Caudate nucleus (tissue), 63 donors: ENCODE measurements at places on chromosomes 5 and 9.

DNA sequence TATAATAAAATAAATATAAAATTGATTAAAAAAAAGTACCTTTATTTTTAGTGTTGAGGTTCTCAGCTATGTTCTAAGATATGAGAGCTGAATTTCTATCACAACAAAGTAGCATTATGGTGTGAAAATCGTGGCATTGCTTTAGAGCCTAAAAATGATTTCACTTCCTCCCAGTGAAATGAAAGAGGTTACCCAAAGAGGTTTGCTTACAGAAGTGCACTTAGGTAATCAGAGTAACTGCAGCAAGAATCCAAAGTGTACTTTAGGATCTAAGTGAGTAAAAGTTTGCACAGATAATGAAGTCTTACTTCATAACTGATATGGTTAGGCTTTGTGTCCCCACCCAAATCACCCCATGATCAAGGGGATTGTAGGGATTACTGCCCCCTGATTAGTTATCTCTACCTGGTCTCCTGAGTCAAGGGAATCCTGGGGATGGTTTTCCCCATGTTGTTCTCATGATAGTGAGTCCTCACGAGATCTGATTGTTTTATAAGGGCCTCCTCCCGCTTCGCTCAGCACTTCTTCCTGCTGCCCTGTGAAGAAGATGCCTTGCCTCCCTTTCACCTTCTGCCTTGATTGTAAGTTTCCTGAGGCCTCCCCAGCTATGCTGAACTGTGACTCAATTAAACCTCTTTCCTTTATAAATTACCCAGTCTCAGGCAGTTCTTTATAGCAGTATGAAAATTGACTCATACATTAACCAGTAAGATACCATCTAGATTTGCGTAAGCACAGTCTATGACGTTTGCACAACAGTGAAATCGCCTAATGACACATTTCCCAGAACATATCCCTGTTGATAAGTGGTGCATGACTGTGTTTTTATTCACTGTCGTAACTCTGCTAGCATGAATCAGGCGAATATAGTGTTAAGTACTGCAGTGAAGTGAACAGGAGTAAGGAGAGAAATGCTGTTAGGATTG, 40.3 kb upstream of the LRRC70 start:
- no peak for DNase-seq

- DNase-seq, result no peak
Observed at GRCh38 chr5:151643388-151643787, 43.3 kb downstream of the SPARC start.

DNA sequence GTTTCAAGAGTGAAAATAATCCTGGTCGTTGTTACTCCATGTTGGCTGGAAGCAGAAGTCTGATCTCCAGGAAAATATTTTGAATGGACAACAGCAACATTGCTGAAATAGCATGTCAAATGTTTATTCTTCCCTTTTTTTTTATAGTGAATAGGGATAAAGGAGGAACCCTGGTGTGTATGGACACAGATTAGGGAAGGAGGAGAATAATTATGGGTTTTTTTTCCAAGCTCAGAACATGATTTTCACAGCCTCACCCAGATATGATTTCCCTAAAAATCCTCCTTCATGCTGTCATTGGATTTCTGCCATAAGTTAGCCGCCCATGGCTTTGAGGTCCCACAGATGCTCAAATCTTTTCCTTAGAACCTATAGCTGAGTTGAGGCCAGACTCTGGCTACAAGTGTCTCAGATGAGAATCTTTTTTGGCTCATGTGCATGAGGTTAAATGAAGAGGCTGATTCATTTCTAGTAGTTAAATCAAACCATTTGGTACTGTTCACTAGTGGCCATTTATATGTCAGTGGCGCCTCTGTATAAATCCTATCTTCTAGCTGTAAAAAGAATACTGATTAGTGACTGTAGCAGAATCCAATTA, 65.5 kb upstream of the LIFR start:
- no peak for DNase-seq

GRCh38 chr5:14455814-14456321, 125.7 kb upstream of the OTULINL start:
- DNase-seq, result no peak

GRCh38 chr9:72251589-72251988, 102.3 kb downstream of the GDA start:
- no peak for DNase-seq

DNA sequence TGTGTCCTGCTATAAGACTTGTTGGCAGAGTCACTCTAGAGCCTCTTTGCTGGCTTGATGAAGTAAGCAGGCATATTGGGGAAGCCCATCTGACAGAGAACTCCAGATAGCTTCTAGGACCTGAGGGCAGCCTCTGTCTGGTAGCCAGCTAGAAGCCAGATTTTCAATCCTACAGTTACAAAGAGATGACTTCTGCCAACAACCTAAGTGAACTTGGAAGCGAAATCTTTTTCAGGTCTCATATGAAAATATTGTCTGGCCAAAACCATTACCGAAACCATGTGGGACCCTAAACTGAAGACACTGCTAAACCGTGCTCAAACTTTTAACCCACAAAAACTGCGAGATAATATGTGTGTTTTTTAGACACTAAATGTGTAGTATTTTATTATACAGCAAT, 140.9 kb downstream of the MRPS30 start:
- no peak for DNase-seq

GRCh38 chr5:38789134-38789533, 56.7 kb upstream of the OSMR start:
- DNase-seq, result no peak

- DNase-seq, result no peak
Observed at GRCh38 chr9:4327504-4328191, 27.8 kb upstream of the GLIS3 start.

DNA sequence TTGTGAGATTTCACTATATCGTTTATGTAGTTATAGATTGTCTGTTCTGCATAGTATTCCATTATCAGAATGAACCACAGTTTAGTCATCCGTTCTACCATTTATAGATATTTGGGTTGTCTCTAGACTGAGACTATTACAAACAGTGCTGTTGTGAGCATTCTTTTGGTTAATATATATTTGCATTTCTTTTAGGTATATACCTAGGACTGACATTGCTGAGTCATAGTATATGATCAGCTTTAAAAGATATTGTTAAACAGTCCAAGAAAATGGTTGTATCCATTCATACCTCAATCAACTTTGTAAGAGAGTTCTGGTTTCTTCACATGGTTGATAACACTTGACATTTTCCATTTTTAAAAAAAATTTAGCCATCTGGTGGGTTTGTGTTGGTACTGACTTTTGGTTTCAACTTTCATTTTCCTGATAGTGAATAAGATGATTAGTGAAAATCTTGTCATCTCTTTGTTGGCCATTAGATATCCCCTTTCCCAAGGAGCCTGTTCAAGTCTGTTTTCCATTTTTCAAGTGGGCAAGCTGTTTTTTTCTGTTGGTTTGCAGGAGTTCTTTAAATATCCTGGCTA, 22.9 kb upstream of the ADAM19 start:
- no peak for DNase-seq

DNA sequence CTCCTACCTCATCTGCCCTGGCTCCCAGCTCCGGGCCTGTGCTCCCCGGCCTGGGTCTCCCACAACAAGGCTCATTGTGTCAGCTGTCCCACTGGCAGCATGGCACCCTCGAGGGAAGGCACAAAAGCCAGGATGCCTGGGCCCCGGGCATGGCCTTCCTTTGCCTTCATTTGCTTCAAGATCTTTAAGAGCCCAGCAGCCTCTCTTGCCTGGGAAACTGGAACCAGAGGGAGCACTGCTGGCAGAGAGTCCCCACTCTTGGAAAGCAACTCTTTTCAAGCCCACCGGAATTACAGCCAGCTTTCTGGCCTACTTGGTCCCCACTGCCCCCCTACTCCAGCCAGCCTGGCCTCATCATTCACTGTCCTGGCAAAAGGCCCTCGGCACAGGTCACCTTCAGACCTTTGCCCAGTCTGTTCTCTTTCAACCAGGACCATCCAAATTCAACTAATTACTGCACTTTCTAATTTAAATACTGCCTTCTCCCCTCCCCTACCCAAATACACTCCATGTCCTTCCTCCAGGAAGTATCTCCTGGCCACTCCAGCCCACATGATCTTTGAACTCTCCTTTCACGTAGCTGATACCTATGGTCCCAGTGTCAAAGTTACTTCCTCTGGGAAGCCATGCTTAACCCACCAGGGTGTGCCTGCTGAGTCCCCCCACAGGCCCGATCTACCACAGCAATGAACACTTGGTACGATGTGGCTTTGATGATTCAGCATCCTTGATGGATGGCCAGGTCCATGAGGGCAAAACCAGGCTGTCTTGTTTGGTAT, 8.9 kb downstream of the ZER1 start:
- no peak for DNase-seq

GRCh38 chr5:1502046-1502736, 21.6 kb downstream of the LPCAT1 start:
- DNase-seq, result no peak

GRCh38 chr9:122234022-122234748, 5.4 kb upstream of the LHX6 start:
- no peak for DNase-seq

DNA sequence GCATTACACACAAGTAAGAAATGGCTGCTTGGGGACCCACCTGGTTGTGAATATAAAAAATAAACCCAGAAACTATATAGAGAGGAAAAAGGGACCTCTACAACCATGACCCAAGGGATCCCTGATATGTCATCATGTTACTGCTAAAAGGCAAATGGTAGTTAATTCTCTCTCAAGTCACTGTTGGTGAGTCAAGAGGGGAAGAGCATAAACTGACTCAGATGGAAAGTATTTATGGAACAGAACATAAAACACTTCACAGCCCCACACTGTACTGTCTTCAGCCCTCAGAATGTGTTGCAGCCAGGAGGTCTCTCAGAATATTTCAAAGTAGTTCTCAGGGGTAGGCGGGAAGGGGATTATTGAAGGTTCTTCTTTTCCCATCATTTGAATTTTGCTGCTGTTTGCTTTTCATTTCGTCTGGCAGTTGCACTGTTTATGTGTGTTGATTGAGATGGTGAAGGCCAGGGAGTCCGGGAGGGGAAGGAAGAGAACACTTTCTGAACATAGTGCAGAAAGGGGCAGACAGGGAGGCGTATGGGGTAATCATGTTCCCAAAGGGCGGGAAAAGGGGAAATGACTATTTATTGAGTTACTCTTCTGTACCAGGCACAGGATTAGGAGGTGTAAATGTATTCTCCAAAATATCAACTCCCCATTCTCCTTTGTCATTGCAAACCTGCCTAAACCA, 85.5 kb downstream of the TEK start:
- no peak for DNase-seq

GRCh38 chr9:87525546-87526303, 28.1 kb downstream of the DAPK1 start:
- DNase-seq, result no peak

- no peak for DNase-seq
Observed at GRCh38 chr9:107360098-107360497, 77.0 kb downstream of the RAD23B start.

- no peak for DNase-seq
Observed at GRCh38 chr5:110195288-110195687, 505.6 kb downstream of the MAN2A1 start.

DNA sequence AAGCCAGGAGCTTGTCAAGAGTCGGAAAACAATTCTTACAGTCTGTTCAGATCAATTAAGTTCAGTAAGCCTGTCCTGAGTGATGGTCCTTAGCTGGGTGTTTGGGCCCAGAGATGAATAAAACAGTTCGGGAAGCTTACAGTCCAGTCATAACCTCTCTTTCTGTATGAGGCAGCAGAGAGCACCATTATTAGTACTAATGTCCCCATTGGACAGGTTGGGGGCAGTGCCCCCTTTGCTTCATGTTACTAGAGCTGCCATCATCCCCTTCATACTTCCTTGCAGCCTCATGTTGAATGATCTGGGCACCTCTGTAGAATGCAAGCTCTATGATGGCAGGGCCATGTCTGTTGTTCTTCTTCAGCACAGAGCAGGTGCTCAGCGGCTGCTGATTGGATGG, 9.8 kb downstream of the DOCK2 start:
- DNase-seq, result no peak

GRCh38 chr5:39083968-39084367, 9.8 kb upstream of the RICTOR start:
- no peak for DNase-seq

DNA sequence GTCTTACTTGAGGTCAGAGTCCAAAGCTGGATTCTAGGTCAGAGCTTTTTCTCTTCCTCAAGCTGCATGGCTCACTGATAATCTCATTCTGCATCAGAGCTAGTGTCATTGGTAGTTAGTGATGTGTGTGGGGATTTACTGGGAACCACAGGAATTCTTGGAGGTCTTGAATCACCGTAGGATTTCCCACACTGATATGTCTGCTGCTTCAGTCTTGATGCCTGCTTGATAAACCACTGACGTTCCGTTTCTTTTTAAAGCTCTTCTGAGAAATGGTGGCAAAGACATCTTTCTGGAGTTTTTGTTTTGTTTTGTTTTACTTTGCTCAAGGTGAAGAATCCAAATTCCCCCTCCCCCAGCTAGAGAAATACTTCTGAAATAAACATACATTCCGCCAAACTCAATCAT, 1.2 kb upstream of the GARIN3 start:
- DNase-seq, result no peak

DNA sequence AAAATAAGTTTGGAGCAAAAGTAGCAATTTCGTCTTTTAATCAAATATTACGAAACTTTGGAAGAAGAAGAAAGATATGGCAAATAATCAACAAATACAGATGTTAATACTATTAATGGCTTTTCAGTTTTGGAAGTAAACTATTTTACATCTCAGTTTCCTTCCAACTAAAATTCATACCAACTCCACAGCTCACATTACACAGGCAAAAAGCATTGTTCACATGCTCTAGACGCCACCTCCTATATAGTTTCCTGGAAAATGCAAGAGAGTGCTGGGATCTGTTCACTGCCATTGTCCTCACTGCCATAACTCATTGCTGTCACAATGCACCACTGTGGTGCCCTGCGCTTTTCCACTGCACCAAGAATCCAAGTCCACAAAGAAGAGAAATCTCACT, 149.0 kb upstream of the FTMT start:
- no peak for DNase-seq

DNA sequence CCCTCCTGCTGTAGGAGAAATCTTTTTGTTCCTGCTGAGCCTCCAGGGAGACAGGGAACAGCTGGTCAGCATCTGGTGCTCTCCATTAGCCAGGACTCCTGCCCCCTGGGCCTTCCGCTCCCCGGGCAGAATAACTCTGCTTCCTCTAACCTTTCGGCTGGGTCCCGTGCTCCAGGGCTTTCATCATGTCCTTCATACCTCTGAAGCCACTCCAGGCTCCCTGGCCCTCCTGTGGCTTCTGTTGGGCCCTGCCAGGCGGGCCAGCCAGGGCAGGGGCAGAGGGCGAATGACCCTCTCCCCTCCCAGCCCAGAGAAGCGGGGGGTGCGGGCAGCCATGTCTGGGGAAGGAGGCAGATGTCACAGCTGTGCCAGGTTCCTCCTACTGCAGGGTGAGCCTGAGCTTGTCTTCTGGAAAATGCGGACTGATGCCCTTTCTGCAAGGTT, 81.7 kb upstream of the LMX1B start:
- no peak for DNase-seq

- DNase-seq, result no peak
Observed at GRCh38 chr9:1050125-1050895, at the start of gene DMRT2. Gene DMRT2, plus strand, starts transcription at chr9:1050357. Its CDS starts 1,257 bp downstream, at chr9:1051614.

- DNase-seq, result no peak
Observed at GRCh38 chr9:14706530-14707140, 13.4 kb upstream of the ZDHHC21 start.

GRCh38 chr5:42963412-42963811, 76.7 kb downstream of the ANXA2R start:
- DNase-seq, result no peak
